Fibroblast of pulmonary artery (primary cell): ENCODE measurements at places on chromosomes 12 and 14.

GRCh38 chr12:109734219-109735000 is 20.8 kb downstream of the FAM222A start:
- peak; percentile 45 for DNase-seq

GRCh38 chr12:121246893-121247557 is 37.1 kb downstream of the P2RX4 start:
- no peak for DNase-seq

DNA sequence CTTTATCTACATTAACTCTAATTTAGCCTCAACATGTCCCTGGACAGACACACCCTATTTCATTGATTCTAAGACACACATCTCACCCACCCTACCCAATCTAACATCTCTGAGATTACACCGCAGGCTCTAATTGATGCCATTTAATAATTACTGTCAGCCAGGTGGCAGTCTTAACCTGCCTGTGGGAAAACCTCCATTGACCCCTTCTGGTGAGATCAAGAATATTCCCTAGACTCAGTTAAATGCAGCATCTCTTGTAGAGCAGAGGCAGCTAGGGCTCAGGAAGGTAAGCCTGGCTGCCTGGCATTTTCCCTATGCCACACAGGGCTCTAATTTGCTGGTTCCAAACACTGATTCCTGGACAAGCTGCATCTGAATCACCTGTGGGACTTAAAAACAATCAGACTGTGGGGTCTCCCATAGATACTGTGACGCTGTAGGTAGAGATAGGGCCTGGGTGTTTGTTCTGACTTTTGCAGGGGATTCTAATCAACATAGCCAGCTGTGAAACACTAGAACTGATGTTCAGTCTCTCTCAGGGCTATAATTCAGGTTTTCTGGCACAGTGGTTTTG is 14.3 kb downstream of the MCRS1 start:
- DNase-seq: peak; percentile 22

DNA sequence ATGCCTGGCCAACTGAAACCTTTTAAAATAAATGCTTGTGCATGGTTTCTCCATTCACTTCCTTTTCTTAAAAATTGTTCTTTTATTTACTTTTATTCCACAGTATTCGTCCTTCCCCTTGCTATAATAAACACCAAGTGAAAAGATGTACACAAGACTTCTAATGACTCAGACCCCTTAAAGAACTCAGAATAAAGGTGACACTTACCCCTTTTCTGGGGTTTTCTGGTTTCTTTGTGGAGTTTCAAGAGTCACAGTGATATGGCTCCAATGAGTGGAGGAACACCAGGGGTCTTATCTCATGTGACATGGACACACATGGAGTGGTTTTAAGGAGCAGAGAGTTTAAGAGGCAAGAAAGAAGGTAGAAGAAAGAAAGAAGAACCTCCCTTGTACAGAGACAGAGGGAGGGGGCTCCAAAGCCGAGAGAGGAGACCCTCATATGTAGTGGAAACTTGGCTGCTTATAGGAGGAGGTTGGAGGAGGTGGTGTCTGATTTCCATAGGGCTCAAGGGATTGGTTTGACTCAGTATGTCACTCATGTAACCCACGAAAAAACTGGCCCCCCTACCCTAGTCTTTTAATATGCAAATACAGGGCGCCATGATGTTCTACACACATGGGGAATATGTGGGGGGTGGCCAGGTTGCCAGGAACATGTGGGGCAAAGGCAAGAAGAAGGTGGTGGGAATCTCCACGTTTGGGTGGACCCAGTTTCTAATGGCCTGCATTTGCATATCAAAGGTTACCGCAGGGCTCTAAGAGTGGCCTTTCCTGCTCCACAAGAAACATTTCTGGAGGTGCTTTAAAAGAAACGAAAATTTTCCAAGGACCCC is 22.1 kb upstream of the CD69 start:
- no peak for DNase-seq

GRCh38 chr14:88612981-88613380 is 50.1 kb downstream of the ZC3H14 start:
- DNase-seq: no peak

GRCh38 chr12:56863789-56864188 is 70.4 kb downstream of the SDR9C7 start:
- DNase-seq: no peak

DNA sequence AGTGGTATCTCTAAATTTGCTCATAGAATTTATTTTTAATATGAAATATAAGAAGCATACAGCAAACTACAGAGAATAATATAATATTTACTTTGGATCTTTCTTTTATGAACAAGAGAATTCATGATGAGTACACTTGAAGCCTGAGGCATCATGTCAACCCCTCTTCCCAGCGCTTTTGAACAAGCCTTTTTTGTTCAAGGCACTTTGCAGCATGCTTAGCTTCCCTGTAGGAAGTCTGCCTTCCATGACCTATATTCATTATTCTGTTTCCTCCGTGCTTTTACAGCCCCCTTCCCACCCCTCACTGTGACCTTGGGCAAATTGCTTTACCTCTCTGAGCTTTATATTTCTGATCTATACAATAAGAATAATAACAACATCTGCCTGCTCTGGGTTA is 41.6 kb downstream of the SCN8A start:
- no peak for DNase-seq

DNA sequence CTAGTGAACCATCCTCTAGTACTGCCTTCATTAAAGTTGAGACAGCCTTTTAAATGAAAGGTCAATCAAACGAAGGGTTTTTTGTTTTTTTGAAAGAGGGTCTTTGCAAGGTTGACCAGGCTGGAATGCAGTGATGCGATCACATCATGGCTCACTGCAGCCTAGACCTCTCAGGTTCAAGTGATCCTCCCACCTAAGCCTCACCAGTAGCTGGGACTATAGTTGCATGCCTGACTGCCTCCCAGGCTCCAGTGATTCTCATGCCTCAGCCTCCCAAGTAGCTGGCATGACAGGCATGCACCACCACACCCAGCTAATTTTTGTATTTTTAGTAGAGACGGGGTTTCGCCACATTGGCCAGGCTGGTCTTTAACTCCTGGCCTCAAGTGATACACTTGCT is 114.6 kb upstream of the SINHCAF start:
- no peak for DNase-seq

GRCh38 chr14:69152181-69152901 is 578 bp downstream of the DCAF5 start:
- peak; percentile 37 for DNase-seq

GRCh38 chr14:61147381-61147821 is 133.7 kb downstream of the TMEM30B start:
- peak; percentile 21 for DNase-seq

GRCh38 chr14:39114073-39114838 is at the start of gene GEMIN2:
Gene GEMIN2, plus strand, starts transcription at chr14:39114323. Its CDS starts 16 bp downstream, at chr14:39114339.
- DNase-seq: peak; percentile 97

DNA sequence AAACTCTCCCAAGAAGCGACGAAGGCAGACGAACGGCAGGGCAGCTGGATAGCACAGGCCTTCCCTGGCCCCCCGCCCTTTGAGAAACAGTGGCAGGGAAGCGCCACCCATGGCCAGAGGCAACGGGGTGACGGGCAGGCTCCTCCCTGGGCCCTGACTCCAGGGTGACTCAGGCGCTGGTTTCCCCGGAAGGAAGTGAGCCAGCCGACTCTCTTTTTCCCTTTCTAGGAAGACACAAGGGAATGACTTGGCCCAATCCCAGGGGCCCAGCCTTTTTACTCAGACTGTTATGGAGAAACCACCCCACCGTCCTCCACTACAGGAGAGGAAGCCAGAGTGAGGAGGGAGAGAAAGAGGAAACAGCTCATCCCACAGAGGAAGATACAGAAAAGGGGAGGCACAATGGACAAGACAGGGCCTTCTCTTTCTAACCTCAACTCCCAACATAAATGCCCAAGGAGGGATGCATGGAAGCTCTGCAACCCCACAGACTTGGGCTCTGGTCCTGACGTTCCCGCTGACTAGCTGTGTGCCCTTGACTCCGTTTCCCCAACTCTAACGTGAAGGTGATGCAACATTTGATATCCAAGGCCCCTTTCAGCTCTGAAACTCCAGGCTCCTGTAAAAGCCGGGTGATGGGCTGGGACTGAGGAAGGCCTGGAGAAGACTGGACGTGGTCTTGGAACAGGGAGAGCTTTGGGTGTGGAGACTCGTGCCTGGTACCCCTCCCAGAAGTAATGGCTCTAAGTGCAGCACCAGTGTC is 27.9 kb downstream of the ACTN1 start:
- DNase-seq: peak; percentile 96

- DNase-seq: no peak
Measured at GRCh38 chr12:118549510-118549980, 173.2 kb downstream of the SUDS3 start.

DNA sequence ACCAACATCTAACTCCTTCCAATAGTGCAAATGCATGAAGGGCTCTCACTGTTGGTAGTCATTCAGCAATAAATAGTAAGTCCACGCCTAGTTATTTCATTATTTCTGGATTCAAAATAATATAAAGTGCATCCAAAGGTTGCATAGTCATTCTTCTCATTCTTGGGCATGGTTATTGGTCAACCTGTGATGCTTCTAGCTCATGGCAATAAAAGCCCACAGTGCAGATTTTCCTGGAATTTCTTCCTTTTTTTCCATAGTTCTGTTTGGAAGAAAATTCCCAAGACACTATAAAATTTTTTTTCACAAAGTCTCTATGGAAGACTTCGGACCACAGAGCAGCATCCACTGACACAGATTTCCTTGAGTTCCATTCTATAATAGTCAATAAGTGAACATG is 7.6 kb downstream of the CD69 start:
- DNase-seq: no peak

DNA sequence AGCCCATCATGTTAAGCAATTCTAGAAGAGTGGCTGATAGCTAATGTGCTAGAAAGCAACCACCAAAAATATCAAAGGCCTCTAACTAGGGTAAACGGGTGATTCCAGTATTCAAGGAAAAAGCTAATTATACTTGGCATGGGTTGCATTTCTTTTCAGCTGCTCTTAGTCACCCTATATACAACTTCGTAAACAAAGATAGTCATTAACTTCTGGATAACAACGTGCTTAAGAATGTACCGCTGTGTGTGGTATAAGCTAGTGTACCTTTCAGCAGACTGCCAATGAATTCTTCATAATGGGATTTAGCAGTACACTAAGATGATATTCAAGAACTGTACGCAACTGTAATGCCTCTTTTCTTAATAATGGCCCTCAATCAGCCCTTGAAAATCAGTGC is 42.2 kb upstream of the SLC6A13 start:
- no peak for DNase-seq

DNA sequence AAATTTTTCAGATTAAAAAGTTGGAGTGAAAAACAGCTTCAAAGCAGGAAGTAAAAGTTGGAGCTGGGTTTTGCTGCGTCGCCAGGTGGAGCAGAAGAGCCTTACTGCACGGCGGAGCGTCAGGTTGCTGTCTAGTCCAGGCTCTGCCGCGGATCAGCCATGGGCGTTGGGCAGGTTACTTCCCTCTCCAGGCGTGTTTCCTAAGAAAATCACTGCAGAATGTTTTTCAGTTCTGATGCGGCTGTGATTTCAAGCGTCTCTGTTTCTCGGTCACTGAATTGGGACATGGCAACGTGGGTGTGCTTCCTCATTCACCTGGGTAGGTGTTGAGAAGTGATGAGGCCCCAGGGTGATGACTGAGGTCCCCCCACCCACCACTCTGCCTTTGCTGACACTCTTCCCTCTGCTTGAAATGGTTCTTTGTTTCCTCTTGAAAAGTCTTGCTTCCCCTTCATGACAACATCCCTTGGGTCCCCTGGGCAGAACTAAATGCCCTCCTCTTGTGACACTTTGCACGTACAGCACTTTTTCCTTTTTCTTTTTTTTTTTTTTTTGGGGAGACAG is 7.6 kb downstream of the EVL start:
- no peak for DNase-seq

- no peak for DNase-seq
Measured at GRCh38 chr12:50297027-50297426, 13.7 kb upstream of the LIMA1 start.

DNA sequence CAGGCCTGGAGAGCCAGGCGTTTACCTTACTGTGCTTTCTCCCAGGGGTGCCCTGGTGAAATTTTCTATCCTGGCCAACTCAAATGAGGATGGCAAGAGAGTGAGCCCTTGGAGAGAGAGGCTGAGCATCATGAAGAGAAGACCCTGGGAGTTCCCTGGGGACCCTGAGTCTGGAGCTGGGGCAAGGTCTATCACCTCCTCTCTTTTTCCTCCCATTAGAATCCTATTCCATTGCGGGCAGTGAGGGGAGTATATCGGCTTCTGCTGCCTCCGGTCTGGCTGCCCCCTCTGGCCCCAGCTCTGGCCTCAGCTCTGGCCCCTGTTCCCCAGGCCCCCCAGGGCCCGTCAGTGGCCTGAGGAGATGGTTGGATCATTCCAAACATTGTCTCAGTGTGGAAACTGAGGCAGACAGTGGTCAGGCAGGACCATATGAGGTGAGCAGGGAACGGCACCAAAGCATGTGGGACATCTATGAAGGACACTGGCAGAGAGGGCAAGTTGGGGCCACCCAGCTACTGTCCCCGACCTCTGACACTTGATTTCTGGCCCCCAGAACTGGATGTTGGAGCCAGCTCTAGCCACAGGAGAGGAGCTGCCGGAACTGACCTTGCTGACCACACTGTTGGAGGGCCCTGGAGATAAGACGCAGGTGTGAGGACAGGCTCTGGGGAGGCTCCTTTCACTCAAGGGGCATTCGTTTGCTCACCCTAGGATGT is 1.6 kb downstream of the ARHGEF25 start:
- DNase-seq: no peak

DNA sequence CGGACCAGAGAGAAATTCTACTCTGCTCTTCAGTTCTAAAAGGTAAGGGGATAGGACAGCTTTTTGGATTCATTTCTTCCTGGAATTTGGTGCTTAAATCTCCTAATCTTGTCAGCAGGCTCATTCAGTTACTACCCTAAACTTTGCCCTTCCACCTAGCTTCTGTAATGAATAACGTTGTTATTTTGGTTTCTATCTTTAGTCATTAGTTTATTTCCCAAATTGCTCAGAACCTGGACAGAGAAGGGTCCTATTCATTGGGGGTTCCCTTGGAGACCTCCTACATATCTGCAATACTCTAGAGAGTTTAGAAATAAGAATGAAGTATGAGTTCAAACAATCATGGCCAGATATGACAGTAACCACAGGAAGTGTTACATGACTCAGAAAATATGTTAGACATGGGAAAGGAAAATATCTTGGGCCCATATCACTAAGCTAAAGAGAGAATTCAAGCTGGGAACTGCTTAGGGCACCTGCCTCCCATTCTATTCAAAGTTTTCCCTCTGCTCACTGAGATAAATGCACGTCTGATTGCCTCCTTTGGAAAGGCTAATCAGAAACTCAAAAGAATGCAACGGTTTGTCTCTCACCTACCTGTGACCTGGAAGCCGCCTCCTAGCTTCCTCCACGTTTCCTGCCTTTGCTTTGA is 87.9 kb downstream of the GAS2L3 start:
- peak; percentile 60 for DNase-seq

DNA sequence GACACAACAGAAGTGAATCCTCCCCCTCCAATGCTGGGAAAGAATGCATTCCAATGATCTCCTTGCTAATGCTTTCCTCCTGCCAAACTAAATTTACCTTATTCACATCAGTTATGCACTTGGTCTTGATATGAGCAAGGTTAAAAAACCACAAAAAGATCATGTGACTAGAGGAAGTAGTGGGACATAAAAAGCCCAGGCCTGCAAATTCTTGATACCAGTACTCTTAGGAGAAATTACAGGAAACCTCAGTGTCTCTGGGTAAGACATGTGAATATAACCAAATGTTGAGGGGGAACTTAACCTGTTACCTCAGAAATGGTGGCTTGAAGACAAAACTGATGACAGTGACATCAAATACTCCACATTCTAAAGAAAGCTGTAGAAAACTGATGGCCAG is 427.1 kb downstream of the RPS29 start:
- DNase-seq: no peak

GRCh38 chr12:127041985-127042625 is 1224.9 kb upstream of the TMEM132C start:
- no peak for DNase-seq
